Ovary (tissue), 10 donors: ENCODE measurements at places on chromosomes 5 and 9. TPM values are rescaled to one million over a fixed set of nuclear protein-coding genes. Genes with fewer than 3 reads are reported as not detected.
A peak's percentile ranks its signal among the peaks of the same experiment; 100 is the strongest.

Gene AHRR
- 1.3 TPM for total RNA-seq

Gene TIMD4
- total RNA-seq = not detected

Gene BRINP1
- total RNA-seq = not detected

Gene TAF11L14
- total RNA-seq = not detected

- H3K36me3 ChIP-seq = no peaks in the 10 kb centered on the region
- no peaks in the 10 kb centered on the region for H3K27me3 ChIP-seq
- DNase-seq = no peak
- H3K27ac ChIP-seq = no peak overlapping the region
- H3K4me3 ChIP-seq = no peak overlapping the region
Measured at GRCh38 chr5:149344151-149344550, 1.1 kb upstream of the GRPEL2 start.

DNA sequence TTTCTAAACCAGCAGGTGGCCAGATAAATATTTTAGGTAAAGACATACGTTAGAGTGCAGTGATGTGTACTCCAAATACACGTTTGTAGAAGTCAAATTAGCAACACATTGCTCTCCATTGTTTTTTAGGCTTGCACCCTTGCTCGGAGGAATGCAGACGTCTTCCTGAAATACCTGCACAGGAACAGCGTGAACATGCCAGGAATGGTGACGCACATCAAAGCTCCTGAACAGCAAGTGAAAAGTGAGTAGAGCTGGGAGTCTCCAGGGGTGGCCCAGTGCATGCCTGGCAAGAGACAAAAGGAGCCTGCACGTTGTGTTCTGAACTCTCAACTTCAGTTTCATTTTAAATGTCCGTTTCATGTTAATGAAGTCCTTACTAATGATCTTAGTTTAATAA lies 207.5 kb upstream of the OTULINL start:
- H3K27ac ChIP-seq = no peak overlapping the region
- no peak overlapping the region for H3K4me3 ChIP-seq
- DNase-seq = no peak
- no peaks in the 10 kb centered on the region for H3K27me3 ChIP-seq

GRCh38 chr5:175745210-175745609 lies 87.3 kb downstream of the HRH2 start:
- H3K4me1 ChIP-seq = no peaks in the 10 kb centered on the region
- DNase-seq = no peak
- no peaks in the 10 kb centered on the region for H3K36me3 ChIP-seq
- H3K27ac ChIP-seq = no peak overlapping the region
- H3K27me3 ChIP-seq = no peaks in the 10 kb centered on the region
- H3K4me3 ChIP-seq = no peak overlapping the region

DNA sequence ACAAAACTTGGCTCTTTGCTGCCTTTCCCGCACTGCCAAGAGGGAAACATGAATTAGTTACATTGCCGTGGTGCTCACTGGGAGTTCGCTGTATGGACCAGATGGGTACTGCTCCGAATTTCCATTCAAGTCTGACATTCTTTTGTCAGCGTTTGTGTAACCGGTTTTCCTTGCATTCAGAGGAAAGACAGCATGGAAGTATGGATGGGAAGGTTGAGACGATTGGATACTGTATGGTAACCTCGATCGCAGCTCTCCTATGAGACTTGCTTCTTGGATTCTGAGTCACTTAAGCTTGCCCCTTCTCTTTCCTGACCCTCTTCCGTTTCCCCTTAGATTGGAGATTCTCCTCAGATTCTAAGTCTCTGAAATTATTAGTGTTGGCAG lies 625 bp upstream of the UBLCP1 start:
- peak overlapping the region; percentile 86 for H3K4me3 ChIP-seq
- H3K27ac ChIP-seq = peak overlapping the region; percentile 44
- H3K4me1 ChIP-seq = peaks cover 4% of the 10 kb centered on the region
- DNase-seq = no peak
- no peaks in the 10 kb centered on the region for H3K27me3 ChIP-seq
- H3K36me3 ChIP-seq = no peaks in the 10 kb centered on the region

- H3K36me3 ChIP-seq = no peaks in the 10 kb centered on the region
- H3K27ac ChIP-seq = no peak overlapping the region
- H3K27me3 ChIP-seq = no peaks in the 10 kb centered on the region
Measured at GRCh38 chr5:31231177-31231838, 37.8 kb downstream of the CDH6 start.

DNA sequence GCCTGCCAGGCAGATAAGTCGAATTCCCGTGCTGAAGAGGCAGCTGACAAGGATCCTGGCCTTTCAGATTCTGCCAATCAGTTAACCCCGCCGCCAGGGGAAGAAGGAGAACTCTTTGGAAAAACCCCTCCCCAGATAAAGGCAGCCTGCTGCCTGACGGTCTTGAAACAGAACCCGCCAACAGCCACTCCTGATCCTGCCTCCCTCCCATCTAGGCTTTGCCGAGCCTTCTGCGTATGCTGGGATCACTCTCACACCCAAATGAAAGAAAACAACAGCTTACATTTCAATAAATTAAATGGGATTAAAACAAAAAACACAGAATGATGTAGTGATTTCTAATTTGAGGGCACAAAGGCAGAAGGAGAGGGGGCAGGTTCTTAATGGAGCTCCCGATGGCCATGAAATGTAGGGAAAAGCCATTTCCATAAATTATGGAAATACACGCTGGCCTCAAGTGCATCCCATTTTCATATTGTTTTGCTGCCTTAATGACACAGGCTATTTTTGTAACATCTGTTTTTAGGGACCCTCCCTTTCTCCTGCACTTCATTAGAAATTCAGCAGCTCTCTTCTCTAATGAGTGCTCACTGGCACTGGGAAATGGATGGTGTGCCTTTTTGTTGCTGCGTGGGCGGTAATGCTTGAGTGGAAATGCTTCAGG lies 319.1 kb downstream of the MED10 start:
- H3K4me3 ChIP-seq = no peak overlapping the region
- no peaks in the 10 kb centered on the region for H3K36me3 ChIP-seq
- H3K27ac ChIP-seq = no peak overlapping the region
- DNase-seq = no peak
- no peaks in the 10 kb centered on the region for H3K4me1 ChIP-seq

GRCh38 chr5:174063082-174063756 lies 17.7 kb downstream of the NSG2 start:
- DNase-seq = no peak
- no peak overlapping the region for H3K27ac ChIP-seq
- H3K4me3 ChIP-seq = no peak overlapping the region
- H3K4me1 ChIP-seq = no peaks in the 10 kb centered on the region
- H3K36me3 ChIP-seq = no peaks in the 10 kb centered on the region

DNA sequence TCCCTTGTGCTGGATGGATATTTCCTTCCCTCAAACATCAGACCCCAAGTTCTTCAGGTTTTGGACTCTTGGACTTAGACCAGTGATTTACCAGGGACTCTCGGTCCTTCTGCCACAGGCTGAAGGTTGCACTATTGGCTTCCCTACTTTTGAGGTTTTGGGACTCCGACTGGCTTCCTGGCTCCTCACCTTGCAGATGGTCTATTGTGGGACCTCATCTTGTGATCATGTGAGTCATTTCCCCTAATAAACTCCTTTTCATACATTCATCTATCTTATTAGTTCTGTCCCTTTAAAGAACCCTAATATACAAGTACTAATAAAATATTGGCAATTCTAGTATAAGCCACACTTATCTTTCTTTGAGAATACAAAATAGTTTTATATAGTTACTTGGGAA lies 1078.9 kb downstream of the CDH12 start:
- no peak overlapping the region for H3K27ac ChIP-seq
- H3K36me3 ChIP-seq = no peaks in the 10 kb centered on the region
- no peak for DNase-seq
- no peaks in the 10 kb centered on the region for H3K27me3 ChIP-seq
- H3K4me3 ChIP-seq = no peak overlapping the region

GRCh38 chr5:56688402-56688801 lies 126.9 kb upstream of the MAP3K1 start:
- no peak overlapping the region for H3K27ac ChIP-seq
- no peaks in the 10 kb centered on the region for H3K27me3 ChIP-seq
- no peak overlapping the region for H3K4me3 ChIP-seq
- no peaks in the 10 kb centered on the region for H3K36me3 ChIP-seq
- DNase-seq = no peak
